ENCODE measurements at places on chromosomes 5 and 9.

DNA sequence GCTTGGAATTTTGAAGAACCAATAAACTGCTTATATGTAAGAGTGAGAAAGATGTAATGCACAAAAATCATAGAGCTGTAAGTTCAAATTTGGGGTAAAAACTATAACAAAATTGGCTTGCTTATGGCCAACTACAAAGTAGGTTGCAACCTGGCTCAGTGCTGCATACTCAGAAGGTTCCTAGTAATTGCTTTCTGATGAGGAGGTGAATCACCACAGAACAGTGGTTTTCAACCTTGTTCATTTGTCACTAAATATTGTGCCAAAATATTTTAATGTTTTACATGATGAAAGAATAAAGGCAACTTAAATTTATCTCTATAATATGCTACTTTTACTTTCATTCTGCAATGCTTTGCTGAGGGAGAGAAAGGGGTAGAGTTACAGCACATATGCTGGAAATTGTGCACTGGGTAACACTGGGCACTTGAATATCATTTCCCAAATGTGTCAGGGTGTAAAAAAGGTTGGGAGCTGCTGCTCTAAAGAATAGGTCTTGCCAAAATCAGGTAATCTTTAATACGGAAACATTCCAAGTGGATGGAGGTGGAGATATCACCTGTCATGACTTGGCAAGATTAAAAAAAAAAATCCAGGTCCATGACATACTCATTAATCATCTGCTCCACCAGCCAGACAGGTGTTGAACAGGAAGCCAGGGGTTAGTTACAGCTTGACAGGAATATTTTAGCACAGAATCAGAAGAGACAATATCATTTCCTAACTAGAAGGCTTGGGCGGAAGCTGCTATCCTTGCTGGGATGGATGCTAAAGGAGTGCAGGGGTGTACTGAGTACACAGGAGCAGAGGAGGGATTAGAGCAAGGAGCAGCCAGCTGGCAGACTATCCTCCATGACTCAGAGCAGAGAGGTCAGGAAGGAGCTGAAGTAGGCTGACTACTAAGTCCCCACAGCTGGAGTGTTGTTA is 34.6 kb upstream of the CCL21 start:
- no peak for DNase-seq

- DNase-seq = no peak
Observed at GRCh38 chr5:79736528-79737514, 47.2 kb downstream of the CMYA5 start.

DNA sequence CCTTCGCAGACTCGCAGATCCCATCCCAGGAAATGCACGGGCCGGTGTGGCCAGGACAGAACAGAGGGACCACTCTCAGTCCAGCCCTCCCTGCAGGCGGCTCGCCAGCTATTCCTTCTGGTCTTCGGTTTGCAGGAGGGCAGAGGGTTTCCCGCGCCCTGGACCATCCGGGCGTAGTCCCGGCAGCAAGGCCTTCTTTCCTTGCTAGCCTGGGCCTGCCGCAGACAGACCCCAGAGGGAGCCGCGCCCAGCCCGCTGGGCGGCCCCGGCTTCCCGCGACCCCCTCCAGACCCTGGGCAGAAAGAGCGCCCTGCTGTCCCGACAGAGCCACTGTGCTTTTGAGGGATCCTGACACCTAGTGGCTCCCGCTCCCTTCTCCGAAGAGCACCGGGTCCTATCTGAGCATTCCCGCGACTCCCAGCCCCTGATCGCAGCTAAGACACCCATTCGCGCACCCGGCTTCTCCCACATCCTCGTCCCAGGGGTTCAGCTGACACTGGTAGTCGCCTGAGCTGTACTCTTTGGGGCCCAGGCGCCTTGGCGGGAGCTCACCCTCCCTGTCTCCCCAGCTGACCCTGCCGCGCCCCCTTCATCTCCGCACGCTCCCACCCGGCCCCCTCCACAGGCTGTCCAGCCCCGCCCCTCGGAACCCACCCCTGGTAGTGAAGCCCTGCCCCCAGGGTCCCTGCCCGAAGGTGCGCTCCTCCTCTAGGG is 1.1 kb downstream of the CFAP90 start:
- DNase-seq = no peak

- no peak for DNase-seq
Observed at GRCh38 chr9:134994926-134995791, 77.4 kb upstream of the FCN1 start.

DNA sequence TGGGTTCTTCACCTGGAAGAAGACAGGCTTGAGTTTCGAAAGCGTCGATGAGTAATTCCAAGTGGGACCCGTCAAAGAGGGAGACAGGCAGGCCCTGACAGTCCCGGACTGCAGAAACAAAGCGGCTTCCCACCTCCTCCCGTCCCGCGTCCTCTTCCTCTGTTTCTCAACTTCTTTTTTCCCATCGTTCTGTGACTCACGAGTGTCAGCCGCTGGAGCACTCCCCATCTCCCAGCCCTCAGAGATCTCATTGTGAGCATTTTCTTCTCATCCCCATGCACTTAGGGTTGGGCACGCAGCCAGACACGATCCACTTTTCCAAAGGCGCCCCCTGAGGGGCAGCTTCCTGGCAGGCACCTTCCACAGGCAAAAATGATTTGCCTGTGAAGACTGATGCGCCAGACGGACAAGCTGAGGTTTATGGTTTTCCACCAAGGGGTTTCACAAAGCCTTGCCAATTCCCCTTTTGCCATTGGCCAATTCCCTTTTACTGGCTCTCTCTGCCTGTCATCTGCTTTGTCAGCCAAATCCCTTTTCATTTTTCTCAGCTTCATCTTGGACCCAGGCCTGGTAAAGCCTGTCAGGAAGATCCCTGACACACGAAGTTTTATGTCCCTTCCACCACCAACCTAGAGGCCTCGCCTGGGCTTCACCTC is 86.5 kb upstream of the ANKRD55 start:
- no peak for DNase-seq

DNA sequence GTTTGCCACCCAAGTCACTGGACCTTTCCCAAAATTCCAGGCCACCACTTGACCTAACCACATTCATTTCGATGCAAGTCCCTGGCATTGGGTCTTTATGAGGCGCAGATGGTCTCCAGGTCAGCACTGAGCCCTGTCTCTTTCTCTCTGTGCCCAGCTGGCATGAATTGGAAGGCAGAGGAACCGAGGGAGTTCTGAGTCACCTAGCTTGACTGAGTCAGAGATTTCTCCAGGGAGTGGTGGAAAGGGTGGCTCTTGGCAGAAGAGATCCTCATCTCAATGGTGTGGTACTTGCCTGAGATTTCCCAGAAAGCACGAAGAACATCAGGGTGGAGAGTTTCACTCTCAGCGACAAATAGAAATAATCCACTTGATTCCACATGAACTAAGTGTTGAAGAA is 43.8 kb downstream of the WDR36 start:
- DNase-seq = no peak

DNA sequence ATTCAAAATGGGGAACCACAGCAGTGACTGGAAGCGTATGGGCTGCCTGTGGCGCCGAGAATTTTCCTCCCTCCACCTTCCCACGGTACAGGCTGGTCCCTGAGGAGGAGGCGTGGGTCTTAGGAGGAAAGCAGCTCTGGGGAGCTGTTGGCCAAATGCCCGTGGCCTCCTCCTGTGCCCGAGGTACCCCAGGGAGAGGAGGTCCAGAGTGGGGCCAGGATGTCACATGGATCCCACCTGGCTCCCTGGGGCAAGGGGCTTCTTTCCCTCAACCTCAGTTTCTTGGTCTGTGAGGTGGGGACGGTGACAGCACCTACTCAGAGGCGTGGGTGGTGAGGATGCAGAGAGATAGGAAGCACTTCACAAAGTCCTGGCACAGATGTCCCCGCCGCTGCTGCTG is 16.5 kb downstream of the PRRX2 start:
- DNase-seq = no peak

DNA sequence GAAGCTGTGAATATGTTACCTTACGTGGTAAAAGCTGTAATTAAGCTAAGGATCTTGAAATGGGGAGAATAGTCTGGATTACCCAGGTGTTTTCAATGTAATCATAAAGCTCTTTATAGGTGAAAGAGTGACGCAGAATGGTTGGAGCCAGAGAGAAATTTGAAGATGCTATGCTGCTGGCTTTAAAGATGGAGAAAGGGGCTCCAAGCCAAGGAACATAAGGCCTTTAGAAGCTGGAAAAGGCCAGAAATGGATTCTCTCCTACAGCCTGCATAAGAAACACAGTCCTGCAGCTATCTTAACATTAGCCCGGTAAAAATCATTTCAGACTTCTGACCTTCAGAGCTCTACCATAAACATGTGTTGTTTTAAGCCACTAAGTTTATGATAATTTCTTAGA is 243.3 kb upstream of the VLDLR start:
- DNase-seq = no peak

GRCh38 chr9:91736898-91737601 is 213.0 kb downstream of the ROR2 start:
- no peak for DNase-seq

DNA sequence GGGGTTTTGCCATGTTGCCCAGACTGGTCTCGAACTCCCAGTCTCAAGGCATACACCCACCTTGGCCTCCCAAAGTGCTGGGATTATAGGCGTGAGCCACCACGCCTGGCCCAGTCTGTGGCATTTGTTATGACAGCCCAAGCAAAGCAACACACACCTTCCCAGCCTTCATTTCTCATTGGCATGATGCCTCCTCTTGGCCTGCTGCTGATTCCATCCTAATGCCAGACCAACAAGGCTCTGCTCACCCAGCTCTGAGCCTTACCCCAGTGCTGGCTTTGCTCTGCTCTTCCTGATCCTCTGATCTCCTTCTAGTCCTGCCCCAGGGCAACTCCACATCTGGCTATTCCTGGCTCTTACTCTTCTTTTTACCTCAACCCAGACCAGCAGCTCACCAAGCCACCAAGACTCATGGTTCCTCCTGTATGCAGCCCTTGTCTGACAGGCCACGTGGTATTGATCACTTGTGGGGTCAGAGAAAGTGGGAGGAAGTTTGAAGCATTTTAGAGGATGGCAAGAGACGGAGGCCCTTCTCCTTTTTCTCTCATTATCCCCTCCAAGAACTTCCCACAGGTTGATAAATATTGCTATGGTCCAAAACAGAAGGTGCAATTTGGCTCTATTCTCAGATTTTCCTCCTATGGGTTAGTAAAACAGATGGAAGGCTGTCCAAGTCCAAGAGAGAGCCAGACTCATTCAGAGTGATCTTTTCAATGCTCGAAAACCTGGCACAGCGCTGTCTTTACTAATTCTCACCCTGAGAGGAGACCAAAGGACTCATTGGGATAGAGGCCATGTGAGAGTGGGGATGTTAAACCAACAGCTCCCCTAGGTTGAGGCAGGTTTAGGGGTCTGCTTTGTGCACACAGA is 958 bp downstream of the CD180 start:
- DNase-seq = no peak

- DNase-seq = no peak
Observed at GRCh38 chr5:139120521-139120920, 77.6 kb downstream of the SIL1 start.

DNA sequence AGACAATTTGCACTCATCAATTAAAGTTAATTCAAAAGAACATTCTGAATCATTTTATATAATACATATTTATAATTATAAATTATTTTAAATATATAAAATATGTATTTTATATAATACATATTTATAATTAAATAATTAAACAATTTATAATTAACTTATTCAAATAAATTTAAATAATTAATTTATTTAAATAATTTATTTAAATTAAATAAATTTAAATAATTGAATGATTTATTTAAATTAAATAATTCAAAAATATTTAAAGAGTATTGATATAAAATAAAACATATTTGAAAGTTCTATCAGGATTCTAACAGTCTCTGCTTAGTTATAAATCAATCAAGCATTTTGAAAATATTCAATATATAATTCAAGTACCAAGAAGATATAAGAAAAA is 775.5 kb upstream of the CTNND2 start:
- DNase-seq = no peak

DNA sequence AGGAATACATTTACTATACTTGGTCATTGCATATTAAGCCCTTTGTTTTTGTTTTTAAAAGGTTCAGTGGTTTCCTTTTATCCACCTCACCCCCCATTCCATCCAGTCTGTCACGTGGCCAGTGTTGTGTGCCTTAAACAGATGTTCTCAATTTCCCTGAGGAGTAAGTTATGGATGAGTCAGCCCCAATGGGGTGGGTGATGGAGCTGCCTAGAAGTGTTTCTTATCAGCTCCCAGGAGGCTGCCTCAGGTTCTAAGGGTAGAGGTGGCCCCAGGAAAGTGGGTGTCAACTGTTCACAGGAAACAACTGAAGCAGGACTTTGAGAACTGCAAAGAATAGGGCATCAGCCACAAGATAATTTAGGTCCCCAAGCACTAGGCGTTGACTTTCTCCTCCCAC is 41.1 kb downstream of the ACTBL2 start:
- DNase-seq = no peak

All from nephron progenitor cell (in vitro differentiated cells).